Activated CD4-positive, alpha-beta T cell treated with anti-CD3 and anti-CD28 coated beads, Interleukin-2, amount 10 ng/mL, durations not matched to agents 24 days and 14 days (primary cell): ENCODE measurements at places on chromosomes 4 and X. TPM values are rescaled to one million over a fixed set of nuclear protein-coding genes. Genes with fewer than 3 reads are reported as not detected.

DNA sequence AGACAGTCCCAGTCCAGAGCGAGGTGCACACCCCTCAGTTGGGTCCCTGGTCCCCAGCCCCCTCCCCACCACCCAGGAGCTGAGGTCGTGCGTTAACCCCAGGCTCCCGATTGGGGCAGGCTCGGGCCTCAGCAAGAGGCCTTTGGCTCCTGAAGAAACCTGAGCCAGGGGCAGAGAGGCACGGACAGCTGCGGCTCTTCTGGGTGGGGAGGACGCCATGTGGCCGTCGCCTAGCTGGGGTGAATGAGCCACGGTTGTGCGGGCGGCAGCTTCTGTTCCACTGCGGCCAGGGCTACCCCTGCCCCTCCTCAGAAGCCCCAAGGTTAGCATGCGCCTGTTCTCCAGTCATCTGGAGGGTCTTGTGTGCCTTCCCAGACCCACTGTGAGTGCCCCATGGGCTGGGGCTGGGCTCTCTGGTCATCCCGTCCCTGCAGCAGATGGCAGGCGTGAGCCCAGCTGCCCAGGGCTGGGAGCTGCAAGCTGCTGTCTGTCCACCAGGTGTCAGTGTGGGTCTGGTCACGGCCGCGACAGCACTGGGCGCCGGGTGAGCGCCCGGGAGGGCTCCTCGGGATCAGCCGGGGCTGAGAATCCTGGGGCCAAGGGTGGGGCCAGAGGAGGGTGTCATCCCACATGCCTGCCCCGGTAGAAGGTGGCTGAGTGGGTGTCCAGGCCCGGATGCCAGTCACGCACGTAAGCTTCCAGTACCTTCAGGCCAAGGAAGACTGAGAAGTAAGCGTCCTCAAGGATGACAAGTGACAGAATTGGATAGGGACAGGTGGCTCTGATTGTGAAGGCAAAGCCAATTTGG is 21.9 kb downstream of the ATP2B3 start:
- H3K27ac ChIP-seq = no peak overlapping the region
- H3K27me3 ChIP-seq = no peaks in the 10 kb centered on the region
- no peak overlapping the region for H3K4me3 ChIP-seq
- no peaks in the 10 kb centered on the region for H3K36me3 ChIP-seq
- H3K4me1 ChIP-seq = no peaks in the 10 kb centered on the region

DNA sequence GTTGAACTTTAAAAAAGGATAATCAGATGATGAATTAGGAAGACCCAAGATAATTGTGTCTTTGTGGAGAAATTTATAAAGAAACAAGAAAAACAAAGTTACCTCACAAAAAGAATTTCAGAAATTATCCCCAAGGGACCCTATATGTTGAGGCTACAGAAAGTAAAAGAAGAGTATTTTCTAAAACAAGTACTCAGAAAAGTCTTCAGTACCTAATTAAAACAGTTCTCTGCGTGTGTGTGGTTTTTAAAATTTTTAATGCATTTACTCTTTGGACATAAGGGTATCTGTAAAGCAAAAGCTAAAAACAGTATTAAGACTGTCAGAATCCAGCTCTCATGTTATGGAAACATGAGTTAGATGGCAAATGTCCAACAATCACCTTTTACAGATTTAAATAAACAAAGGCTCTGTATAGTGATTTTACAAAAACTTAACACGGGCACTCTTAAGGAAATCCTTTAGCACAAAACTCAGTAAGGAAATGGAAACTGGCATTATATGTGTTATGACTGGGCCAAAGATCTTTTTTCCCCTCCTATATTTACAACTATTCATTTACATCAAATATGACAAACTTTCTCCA is 187.5 kb downstream of the NSUN7 start:
- no peaks in the 10 kb centered on the region for H3K36me3 ChIP-seq
- H3K27me3 ChIP-seq = peaks cover 11% of the 10 kb centered on the region
- no peaks in the 10 kb centered on the region for H3K4me1 ChIP-seq
- no peak overlapping the region for H3K27ac ChIP-seq
- no peak overlapping the region for H3K4me3 ChIP-seq
- no peak for DNase-seq

- H3K4me3 ChIP-seq = no peak overlapping the region
- no peaks in the 10 kb centered on the region for H3K36me3 ChIP-seq
- H3K27me3 ChIP-seq = no peaks in the 10 kb centered on the region
- H3K27ac ChIP-seq = no peak overlapping the region
These were observed 381.7 kb upstream of the FGF13 start for GRCh38 chrX:139093201-139093600.

- no peaks in the 10 kb centered on the region for H3K36me3 ChIP-seq
- no peak overlapping the region for H3K4me3 ChIP-seq
- H3K27me3 ChIP-seq = no peaks in the 10 kb centered on the region
- H3K27ac ChIP-seq = no peak overlapping the region
These were observed 29.8 kb upstream of the ESX1 start for GRCh38 chrX:104284507-104284906.

GRCh38 chr4:14943749-14944148 is 58.5 kb upstream of the CPEB2 start:
- no peak overlapping the region for H3K27ac ChIP-seq
- no peaks in the 10 kb centered on the region for H3K4me1 ChIP-seq

- H3K4me3 ChIP-seq = no peak overlapping the region
- H3K27me3 ChIP-seq = no peaks in the 10 kb centered on the region
- H3K27ac ChIP-seq = no peak overlapping the region
These were observed 195.2 kb upstream of the EPHA5 start for GRCh38 chr4:65865489-65865888.

The UGT8 gene
- total RNA-seq = 0.12 TPM in 1 of 2 replicates, not detected in the other

The EXOC1L gene
- not detected in 2 replicates for total RNA-seq
